ENCODE measurements at places on chromosomes 11 and 22.

DNA sequence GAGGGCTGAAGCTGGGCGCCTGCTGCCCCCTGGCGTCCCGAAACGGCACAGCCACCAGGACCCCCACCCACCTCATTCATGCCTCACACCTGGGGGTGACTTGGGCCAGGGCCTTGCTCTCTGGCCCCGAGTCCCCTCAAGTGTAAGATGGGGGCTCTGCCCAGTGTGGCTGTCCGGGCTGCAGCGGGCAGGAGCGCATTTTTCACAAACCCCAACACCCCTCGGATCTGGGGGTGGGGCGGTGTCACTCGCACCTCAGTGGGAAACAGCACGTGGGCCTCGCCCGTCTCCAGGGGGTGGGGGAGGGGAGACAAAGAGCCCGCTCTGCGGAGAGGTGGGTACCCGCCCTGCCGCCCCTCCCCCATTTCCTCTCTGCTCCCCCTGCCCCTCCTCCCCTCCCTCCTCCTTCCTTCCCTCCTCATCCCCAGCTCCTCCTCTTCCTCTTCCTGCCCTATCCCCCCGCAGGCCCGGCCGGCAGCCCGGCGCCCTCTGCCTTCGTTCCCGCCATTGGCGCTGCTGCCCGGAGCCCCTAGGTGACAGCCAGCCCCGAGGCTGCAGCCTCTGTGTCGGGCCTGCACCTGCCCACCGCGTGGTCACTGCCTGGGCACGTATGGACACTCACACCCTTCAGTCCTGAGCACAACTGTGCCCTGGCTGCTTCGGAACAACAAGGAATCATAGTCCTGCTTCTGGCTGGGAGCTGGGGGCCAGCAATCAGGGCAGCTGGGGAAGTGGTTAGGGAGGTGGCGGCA lies 6.8 kb upstream of the CDKN1C start:
- peak; percentile 55 for DNase-seq

DNA sequence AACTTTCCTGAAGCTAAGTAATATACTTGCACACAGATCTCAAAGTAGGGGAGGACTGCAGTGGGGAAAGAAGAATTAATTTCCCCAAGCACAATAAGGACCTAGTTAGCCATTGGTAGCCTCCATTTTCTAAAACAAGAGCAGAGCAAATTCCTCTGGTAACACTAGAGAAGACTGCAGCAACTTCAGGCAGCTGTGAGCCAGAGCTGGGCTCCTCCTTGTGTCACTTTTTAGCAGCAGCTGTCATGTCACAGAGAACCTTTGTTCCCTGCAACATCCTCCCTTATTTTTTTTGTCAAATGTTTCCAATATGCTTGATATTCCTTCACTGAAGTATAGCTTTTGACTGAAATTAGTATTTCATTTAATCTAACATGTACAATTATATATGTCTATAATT lies 54.4 kb downstream of the RRAS2 start:
- DNase-seq = no peak

GRCh38 chr11:3200388-3201111 lies 18.1 kb downstream of the MRGPRG start:
- no peak for DNase-seq

DNA sequence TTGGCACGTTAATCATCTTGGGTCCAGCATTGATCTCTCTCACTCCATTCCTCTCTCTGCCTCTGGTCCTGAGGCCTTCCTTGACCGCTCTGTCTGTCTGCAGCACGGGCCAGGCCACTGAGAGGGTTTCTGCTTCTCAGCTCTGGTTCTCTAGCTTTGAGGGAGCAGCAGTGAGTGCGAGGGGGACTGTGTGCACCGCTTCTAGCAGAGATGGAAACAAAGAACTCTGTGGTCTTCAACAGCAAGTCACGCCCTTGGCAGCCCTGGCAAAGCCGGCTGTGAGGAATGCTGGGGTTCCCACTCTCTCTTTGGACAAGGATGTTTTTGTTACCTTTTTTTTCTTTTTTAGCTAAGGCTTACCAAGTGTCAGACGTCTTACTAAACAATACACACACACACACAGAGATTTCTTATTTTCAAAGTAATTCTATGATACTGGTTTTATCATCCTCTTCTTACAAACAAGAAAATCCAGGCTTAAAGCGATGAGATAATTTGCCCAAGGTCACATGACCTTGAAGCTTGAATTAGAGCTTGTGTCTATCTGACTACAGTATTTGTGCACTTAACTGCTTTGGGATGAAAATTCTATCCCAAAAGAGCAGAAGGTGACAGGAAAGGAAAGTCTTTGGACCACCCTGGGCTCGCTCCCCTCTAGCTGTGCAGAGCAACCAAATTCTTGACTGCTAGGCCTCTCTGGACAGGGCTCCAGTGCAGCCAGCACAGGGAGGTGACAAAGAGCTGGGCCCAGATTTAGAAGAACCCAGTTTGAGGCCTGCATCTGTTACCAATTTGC lies 293.2 kb downstream of the NTM start:
- no peak for DNase-seq

- peak; percentile 30 for DNase-seq
Measured at GRCh38 chr11:109123816-109124787, 297.9 kb upstream of the C11orf87 start.

DNA sequence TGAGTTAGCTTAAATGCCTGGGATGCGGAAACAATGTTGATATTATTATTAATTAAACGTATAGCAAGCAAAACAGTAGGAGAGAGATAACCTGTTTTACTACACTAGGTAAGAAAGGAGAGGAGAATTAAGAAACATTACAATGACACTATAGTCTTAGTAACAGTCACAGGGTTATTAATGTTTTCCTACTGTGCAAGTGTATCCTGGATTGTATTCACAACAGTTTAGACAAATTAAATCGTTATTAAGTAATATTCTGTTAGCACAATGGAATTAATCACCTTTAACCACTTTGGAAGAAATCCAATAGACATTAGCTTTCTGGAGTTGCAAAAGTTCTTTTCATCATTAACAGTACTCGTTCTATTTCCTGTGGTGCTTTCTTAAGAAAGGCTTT lies 3.4 kb downstream of the FAM181B start:
- DNase-seq = no peak

GRCh38 chr11:123080015-123080414 lies 18.1 kb upstream of the HSPA8 start:
- DNase-seq = peak; percentile 47

GRCh38 chr22:22423681-22424080 lies 84.9 kb downstream of the ZNF280B start:
- DNase-seq = no peak

DNA sequence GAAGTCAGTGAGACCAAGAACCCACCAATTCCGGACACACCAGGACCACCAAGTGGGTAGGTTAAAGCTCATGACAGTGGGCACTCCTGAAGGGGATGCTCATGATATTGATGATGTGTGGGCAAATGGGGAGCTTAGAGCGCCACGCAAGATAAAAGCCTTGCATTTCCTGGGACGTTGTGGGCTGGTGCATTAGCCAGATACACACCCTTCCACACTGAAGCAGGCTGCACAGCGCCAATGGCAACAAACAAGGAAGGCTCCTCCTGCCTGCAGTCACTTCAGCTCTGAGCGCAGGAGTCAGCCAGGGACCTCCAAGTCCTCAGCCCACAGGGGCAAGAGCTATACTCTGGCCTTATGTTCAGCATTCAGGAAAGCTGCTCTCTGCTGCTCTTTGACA lies 20.6 kb downstream of the TMEM218 start:
- no peak for DNase-seq

DNA sequence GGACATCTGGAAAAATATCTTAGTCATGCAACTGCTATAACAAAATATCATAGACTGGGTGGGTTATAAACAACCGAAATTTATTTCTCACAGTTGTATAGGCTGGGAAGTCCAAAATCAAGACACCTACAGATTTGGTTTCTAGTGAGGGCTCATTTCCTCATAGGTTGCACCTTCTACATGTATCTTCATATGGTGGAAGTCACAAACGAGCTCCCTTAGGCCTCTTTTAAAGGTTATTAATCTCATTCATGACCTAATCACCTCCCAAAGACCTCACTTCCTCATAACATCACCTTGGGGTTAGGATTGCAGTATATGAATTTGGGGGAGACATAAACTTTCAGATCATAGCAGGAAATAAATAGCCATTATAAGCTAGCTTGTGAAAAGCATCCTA lies 85.2 kb downstream of the INTS4 start:
- no peak for DNase-seq

Measured in GM23248 (cell line).